ENCODE measurements at places on chromosomes 16 and 17. TPM values are rescaled to one million over a fixed set of nuclear protein-coding genes. Genes with fewer than 3 reads are reported as not detected.
A peak's percentile ranks its signal among the peaks of the same experiment; 100 is the strongest.

GRCh38 chr16:3645504-3646347 is 8.8 kb upstream of the DNASE1 start:
- no peak for DNase-seq

DNA sequence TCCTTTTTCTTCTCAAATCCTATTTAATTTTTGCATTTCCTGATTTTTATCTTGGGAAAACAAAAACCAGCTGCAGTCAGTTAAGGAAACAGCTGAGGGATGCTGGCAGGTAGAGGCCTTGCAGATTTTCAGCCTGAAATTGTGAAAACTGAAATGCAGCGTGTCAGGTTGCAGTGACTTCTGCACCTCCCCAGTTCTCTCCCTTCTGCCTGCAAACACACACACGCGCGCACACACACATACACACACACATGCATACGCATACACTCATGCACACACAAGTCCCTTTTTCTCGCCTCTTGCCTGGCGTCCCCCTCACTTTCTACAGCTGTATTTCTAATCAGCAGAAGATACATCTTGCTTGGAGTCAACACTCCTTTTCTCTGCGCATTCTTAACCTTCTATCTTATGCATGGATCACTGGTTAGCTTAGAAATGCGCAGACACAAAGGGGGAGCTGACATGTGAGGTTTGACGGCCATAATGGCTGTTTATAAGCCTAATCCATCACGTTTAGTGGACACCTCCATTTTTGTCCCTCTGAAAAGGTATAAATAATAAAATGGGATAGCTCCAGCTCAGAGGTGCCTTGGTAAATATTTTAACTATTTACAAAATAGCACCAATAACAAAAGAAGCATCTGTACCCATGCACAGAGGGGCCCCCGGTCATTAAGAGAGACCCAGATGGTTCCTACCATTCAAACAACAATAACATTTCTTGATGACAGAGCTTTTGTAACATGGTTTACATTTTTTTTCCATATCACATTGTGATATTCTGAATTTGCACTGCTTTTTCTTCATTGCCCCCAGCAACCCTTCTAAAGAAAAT is 392.1 kb upstream of the SALL1 start:
- no peak for DNase-seq

The ITGA2B gene
- total RNA-seq, result 0.37 TPM

GRCh38 chr17:74215342-74215727 is 2.0 kb downstream of the TTYH2 start:
- no peak for DNase-seq

DNA sequence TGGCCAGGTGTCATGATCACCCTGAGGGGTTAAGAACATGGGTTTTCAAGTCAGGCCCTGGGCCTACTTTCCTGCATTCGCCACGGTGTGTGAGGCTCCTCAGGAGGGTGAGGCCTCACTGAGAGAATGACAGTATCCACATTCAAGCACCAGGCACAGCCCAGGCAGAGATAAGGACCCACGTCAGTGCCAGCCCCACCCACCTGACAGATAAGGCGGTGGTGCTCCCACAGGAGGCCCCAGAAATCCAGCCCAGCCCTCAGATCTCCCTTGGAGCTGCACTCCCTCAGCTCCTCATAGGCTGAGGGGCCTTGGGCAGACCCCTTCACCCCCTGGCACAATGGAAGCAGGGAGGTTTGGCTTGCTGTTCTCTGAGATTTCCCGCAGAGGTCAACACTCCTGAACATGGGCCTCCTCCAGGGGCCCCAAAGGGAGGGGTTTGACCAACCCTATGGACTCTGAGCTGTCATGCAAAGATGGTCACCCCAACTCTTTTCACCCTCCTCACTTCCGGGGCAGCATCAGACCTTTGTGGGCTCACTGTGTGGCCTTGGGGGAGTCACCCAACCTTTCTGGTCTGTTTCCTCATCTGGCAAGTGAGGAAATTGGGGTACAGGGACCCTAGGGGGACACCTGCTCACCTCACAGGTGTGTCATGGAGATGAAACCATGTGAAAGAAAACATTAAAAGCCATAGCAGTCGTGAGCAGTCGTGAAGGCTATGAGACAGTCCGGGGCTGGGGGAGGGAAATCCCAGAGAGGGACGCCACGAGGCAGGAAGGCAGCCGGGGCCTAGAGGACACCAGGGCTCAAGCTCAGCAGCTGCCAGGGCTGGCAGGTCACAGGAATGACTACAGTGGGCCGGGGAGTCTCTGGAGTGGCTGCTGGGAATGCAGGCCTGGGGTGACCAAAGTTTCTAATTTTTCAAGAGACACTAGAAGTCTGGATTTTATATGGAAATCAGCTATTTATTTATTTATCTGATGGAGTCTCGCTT is 15.4 kb downstream of the PLLP start:
- no peak for DNase-seq

- DNase-seq, result no peak
Measured at GRCh38 chr17:75998327-75998795, 2.3 kb upstream of the CDK3 start.

- DNase-seq, result peak; percentile 67
Measured at GRCh38 chr17:7046127-7046724, 2.3 kb upstream of the SLC16A11 start.

The PRKCB gene
- not detected for total RNA-seq

DNA sequence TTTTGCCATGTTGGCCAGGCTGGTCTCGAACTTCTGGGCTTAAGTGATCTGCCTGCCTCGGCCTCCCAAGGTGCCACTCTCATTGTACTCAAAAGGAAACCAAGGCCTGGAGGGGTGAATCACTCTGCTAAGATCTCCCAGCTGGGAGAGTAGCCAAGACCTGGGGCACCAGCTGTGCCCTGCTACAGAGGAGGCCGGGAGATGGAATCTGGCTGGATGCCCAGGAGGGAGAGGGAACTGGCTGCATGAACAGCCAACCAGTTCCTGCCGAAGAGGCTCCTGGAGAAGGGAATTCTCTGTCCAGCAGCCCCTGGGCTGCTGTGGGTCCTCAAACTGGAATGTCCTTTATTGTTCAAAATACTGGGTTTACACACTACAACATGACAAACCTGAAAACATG is 238.7 kb upstream of the CIBAR2 start:
- peak; percentile 95 for DNase-seq

- DNase-seq, result peak; percentile 43
Measured at GRCh38 chr16:56848029-56848936, 16.7 kb upstream of the SLC12A3 start.

The ABCA3 gene
- 0.24 TPM for total RNA-seq

The SPATA33 gene
- 10.6 TPM for total RNA-seq

GRCh38 chr17:50172130-50172529 is 6.3 kb downstream of the SGCA start:
- DNase-seq, result no peak

The KRT33A gene
- not detected for total RNA-seq

The RBFOX1 gene
- total RNA-seq, result not detected

The RHBDL3 gene
- total RNA-seq, result not detected

DNA sequence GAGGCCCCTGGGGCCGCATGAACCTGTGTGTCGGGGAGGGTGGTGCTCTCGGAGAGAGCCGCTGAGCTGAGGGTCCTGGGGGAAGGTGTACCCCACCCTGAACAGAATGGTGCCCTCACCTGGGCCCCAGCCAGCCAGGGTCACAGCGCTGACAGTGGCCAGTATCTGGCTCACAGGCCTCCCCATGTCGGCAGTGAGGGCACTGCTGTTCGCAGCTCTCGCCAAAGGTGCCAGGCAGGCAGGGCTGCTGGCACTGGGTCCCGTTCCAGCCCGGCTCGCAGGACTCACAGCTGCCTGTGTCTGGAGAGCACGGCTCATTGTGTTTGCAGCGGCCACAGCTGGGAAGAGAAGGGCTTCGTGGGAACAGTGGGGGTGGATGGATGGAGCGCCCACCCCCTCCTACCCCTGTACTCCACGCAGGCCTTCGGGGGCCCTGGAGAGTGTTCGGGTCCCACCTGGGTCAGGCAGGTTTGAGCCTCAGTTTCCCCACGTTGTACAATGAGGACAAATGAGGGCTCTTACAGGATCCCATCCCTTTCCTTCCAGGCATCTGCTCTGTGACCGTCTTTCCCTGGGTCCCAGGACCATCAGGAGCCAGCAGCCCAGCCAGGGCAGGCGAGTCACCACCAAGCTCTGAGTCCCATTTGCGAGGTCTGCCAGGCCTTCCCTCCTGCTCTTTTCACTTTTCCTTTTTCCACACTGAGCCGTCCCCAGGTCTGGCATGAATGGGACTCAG is 5.0 kb downstream of the SCARF1 start:
- DNase-seq, result no peak

The TNFRSF17 gene
- total RNA-seq, result not detected

The SMG6 gene
- total RNA-seq, result 19.9 TPM

The CACNB1 gene
- 6.2 TPM for total RNA-seq

GRCh38 chr17:17388657-17389496 is 85.7 kb downstream of the NT5M start:
- no peak for DNase-seq

DNA sequence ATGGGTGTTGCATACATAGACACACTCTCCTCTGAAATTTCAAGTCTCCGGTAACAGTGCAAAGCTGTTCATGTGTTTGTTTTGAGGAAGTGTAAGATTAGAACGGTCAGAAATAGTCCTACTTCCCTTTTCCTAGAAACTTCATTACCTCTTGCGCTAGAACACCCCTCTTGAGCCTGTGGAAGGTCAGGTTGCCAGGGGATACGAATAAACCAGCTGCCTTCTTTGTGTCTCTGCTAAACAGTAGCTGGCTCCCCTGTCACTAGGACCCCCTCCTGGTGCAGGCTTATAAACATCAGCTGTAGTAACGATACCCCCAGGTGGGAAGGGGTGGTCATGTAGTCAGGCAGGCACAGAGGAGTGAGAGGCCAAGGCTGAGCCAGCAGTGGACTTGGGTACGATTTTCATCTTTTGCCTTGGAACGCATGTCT is 113.4 kb upstream of the RCVRN start:
- DNase-seq, result no peak

The RETREG3 gene
- 51.5 TPM for total RNA-seq

The FAM171A2 gene
- 1.4 TPM for total RNA-seq

The RDM1 gene
- total RNA-seq, result 1.8 TPM

DNA sequence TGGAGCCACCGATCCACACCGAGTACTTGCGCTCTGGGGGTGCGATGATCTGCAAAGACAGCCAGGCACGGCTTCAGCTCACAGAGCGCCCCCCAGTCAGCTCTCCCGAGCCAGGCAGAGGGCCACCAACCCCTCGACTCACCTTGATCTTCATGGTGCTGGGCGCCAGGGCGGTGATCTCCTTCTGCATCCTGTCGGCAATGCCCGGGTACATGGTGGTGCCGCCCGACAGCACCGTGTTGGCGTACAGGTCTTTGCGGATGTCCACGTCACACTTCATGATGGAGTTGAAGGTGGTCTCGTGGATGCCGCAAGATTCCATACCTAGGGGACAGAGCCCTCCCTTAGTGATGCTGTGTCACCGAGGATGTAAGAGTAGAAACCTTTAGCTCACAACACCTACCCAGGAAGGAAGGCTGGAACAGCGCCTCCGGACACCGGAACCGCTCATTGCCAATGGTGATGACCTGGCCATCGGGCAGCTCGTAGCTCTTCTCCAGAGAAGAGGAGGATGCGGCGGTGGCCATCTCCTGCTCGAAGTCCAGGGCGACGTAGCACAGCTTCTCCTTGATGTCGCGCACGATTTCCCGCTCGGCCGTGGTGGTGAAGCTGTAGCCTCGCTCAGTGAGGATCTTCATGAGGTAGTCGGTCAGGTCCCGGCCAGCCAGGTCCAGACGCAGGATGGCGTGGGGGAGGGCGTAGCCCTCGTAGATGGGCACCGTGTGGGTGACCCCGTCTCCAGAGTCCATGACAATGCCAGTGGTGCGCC is 1.6 kb downstream of the ACTG1 start:
- no peak for DNase-seq

- DNase-seq, result no peak
Measured at GRCh38 chr17:48613862-48614694, 1.0 kb downstream of the HOXB8 start.

DNA sequence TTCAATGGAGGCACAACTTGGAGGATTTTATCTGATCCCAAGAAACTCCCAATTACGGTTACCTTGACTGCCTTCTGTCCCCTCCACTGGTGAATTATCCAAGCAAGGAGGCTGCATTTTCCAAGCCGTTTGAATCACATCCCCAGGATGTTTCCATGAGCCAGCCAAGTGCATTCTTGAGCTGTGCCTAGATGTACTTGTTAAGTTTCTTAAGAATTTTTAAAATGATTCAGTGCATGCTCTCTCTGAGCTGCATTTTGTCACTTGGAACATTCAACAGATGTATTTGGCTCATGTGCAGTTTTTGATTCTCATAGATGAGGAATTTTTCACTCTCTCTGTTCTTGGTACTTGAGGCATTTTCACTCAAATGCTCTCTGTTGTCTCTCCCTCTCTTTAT is 202.6 kb upstream of the MYOCD start:
- DNase-seq, result no peak

DNA sequence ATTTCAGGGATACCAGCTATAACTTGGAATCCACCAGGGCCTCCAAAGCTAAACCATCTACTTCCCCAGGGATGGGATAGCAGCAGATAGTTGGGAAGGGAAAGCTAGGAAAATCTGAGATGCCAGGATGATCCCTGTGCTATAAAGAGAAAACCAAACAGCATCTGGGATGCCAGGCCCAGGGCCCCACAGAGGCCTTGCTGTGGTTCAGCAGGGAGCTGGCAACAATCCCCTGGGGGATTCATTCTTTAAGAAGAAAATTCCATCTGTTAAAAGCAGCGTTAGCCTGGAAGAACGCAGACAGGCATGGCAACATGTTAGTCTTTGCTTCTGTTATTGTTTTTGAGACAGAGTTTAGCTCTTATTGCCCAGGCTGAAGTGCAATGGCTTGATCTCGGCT is 16.6 kb downstream of the MYO18A start:
- DNase-seq, result no peak

The SULT1A2 gene
- total RNA-seq, result 0.25 TPM

GRCh38 chr16:78869492-78869891 is 731.0 kb downstream of the MAF start:
- DNase-seq, result no peak

The ITGB4 gene
- total RNA-seq, result 956 TPM

GRCh38 chr17:62692721-62693431 is 65.4 kb downstream of the MRC2 start:
- DNase-seq, result no peak

- DNase-seq, result no peak
Measured at GRCh38 chr16:85869206-85869605, 29.8 kb upstream of the IRF8 start.

DNA sequence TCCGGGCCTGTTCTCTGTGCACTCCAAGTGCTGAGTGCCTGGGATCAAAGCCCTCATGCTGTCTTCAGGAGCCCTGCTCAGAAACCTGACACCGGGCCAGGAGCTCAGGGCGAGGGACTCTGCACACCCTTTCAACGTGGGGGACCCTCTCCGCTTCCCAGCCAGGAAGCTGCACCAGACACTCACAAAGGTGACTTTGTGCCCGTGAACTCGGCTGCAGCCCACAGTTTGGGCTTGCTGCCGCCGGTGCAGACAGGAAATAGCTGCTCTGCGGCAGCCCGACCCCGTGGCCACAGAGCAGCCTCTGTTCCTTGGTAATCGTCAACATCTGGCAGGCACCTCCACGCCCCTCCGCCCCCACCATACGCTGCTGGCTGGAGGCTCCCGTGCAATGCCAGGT is 93.4 kb upstream of the METRNL start:
- DNase-seq, result no peak

DNA sequence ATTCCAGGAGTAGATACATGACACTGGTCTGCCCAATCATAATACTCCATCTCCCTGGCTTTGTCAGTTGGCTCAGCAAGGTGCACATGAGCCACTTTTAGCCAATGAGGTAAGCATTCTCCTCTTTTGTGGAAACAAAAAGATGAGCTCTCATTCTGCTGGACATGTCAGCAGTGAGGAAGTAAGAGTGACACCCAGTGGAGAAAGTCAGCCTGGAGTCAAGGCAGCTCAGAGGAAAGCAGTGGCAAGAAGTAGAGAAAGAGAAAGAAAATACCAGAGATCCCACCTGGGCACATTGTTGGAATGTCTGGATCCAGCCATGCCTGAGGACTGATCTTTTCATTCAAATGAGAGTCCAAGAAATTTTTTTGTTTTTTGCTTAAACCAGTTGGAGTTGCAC is 496.9 kb upstream of the C16orf82 start:
- DNase-seq, result no peak

Measured in foreskin keratinocyte (primary cell).